ENCODE measurements at places on chromosomes 1 and 21.

- DNase-seq = no peak
Measured at GRCh38 chr1:76955652-76956051, 88.4 kb downstream of the ST6GALNAC5 start.

- no peak for DNase-seq
Measured at GRCh38 chr1:156253634-156254033, 5.8 kb upstream of the PAQR6 start.

- peak; percentile 19 for DNase-seq
Measured at GRCh38 chr1:226882631-226883409, 12.4 kb downstream of the PSEN2 start.

GRCh38 chr1:7628273-7628672, 142.8 kb upstream of the VAMP3 start:
- no peak for DNase-seq

- no peak for DNase-seq
Measured at GRCh38 chr1:58981392-58981791, 197.5 kb upstream of the JUN start.

- DNase-seq = no peak
Measured at GRCh38 chr1:16080422-16081150, 7.1 kb upstream of the FAM131C start.

DNA sequence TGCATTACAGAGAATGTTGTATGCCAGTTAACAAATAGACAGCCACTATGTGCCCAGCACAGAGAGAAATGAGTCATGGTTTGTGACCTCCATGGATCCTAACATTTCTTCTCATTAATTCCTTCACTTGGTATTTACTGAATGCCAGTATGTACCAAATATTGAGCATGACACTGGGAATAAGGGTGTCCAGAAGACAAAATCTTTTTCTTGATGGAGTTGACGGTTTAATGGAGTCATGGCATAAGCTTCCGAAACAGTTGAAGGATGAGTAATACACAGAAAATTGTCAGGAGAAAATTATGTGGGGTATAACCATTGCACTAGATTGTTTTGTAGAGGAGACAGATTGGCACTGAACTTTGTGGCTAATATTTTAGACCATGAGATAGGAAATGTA, 36.9 kb downstream of the PTGFR start:
- no peak for DNase-seq

DNA sequence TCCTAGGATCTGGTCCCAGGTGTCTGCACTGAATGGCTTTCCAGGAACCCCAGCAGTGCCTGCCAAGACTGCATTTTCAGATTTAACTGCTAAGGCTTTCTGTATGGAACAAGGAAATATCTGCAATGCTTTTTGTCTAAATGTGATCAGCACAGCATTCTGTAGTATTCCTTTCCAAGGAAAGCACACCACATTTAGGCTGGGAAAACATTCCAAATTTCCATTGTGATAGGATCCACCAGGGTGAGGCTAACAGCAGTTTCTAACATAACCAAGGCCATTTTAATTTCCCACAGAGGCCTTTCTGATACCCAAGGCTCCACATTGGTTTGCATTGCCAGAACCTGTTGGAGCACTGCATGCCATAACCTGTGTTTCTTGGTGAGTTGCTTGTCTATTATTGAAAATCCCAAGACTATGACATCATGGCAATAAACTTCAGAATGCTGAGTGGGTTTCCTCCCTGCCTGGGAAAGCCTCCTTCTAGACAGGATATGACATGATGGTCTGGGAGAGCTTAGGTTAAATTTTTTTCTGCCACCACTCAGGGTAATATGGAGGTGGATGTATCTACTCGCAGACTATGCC, 23.3 kb upstream of the PTGFRN start:
- DNase-seq = no peak

DNA sequence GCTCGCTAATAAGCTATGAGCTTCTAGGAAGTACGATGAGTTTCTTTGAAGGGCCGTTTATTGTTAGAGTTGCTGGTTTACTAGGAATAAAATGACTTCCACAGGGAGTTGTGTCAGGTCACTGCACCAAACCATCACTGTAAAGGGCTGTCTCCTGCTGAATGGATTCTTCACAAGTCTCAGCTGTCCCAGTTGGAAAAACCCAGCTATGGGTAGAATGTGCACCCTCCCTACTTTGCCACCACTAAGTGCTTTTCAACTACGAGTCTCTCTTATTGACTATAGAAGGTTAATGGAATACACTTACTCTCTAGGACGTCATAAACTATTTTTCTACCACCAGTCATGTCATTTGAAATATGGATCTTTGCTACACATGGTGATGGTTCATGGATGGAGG, 94.8 kb upstream of the BMP8A start:
- DNase-seq = no peak

DNA sequence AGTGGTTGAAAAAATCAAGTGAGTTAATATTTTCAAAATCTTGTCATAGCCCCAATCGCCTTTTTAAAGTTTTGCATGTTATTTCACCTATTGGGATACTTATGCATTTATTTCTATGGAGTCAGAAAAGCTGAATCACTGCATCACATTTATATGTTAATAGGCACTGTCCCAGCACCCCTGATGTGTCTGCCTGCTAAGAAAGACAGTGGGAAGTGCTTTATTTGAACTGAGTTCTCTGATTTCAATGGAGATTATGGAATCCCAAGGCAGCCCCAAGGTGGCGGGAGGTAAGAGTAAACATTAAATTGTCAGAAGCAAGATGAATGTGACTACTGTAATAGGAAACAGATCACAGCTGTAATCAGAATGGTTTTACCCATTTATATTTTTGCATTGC, 2225.7 kb downstream of the NCAM2 start:
- no peak for DNase-seq

GRCh38 chr1:155026588-155026987, 7.0 kb downstream of the DCST2 start:
- DNase-seq = no peak

DNA sequence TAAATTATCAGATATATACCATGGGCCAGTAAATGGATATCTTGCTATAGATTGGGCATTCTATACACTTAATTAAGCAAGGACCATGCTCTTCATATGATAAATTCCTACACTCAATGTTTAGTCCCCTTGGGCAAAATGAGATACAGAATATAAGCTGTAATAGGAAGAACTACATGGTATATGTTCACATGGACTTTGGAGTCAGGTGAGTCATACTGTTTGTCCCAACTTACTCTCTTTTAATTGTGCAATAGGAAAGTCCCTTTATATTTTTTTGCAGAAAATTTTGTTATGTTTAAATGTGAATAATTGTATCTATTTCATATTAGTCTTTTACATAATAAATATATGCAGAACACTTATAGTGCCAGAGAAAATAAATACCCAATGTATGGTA, 820.2 kb upstream of the ADAMTS5 start:
- DNase-seq = no peak

DNA sequence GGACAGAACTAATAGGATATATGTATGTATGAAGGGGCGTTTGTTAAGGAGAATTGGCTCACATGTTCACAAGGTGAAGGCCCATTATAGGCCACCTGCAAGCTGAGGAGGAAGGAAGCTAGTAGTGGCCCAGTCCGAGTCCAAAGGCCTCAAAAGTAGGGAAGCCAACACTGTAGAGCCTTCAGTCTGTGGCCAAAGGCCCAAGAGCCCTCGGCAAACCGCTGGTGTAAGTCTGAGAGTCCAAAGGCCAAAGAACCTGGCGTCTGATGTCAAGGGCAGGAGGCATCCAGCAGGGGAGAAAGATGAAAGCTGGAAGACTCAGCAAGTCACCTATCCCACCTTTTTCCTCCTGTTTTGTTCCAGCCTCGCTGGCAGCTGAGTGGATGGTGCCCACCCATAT, 24.5 kb downstream of the BACH1 start:
- DNase-seq = no peak

DNA sequence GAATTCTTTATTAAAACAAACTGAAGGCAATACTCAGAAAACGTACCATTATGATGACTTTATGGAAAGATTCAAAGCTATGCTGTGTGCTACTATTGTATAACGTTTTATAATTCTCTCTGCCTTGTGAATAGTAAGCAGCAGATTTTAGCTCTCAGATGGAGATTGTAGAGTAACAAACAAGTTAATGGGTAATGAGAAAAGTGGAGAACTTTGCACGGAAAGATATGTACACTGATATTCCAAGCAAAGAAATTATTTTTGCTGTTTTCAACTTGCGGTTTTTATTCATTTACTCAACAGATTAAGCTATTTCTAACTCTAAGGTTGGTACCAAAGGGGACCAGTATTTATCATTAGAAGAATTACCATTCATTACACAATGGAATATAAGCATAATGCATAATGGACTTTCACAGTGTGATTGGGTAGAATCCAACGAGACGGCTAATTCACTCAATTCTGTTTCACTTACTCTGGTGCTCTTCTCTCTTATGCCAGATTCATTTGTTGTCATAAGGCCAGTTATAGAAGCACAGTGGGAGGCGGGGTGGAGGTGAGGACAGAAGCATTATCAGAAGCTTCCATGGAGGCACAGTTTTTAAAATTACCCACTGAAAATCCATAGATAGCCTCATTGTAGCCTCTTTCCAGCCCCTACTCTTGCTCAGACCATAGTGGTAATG, 38.6 kb downstream of the ATP1B1 start:
- DNase-seq = no peak

DNA sequence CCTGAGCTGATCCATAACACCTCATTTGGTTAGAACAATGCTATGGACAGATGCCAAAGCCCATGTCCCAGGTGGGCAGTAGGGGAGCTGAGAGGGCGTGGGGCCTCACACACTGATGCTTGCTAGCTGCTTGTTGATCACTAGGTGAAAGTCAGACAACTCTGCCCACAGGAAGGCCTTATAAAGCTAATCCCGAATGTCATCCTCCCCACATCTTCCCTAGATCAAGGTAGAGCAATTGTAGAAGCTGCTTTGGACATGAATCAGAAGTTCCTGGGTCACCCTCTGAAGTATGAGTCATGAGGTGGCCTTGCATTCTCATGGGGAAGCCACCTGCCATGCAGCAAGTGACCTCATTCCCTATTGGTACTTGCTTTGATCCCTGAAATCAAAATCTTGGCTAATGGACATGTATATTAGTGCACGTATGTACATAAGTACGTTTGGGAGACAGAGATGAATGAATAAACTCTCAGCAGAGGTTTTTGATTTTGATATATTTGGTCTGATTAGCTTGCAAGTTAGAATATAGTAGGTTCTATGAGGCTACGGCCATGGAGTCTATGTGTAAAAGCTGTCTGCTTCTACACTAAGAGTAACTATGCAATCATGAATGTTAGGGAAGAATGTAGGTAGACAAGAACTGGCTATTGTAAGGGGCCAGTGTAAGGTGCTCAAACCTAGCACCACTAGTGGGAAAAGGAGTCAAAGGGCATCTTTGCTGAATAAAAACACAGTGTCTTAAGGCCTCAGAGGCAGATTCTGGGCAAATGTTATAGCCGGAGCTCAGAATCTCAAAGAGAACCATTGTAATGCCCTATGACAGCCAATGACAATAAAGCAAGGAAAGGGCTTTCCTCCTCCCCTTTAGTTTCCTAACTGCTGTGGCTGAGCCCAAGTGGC, 52.6 kb downstream of the ABCA4 start:
- no peak for DNase-seq
